Hematopoietic multipotent progenitor cell treated with erythropoietin and hydrocortisone succinate and interleukin-3 and kit ligand, for 6 days (in vitro differentiated cells): ENCODE measurements at places on chromosomes 12 and 14.

- DNase-seq = no peak
Measured at GRCh38 chr12:114769634-114770033, 85.7 kb upstream of the TBX3 start.

- no peak for DNase-seq
Measured at GRCh38 chr12:71804505-71804904, 35.1 kb upstream of the TBC1D15 start.

DNA sequence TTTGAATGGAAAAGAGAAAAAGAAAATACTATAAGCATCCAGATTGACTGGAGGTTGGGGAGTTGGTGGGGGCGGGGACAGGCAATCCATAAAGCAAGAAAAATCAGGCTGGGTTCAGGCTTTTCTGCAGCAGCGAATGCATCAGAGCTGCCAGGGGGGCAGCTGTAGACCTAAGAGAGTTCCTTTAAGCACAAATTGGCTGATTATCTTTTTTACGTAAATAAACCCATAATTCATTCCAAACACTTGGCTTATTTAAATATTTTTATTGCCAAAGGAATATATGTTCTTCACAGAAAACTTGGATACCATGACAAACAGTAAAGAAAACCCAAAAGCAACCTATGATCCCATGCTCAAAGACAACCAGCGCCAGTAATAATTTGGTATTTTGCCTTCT lies 10.2 kb downstream of the BDKRB2 start:
- DNase-seq = no peak

DNA sequence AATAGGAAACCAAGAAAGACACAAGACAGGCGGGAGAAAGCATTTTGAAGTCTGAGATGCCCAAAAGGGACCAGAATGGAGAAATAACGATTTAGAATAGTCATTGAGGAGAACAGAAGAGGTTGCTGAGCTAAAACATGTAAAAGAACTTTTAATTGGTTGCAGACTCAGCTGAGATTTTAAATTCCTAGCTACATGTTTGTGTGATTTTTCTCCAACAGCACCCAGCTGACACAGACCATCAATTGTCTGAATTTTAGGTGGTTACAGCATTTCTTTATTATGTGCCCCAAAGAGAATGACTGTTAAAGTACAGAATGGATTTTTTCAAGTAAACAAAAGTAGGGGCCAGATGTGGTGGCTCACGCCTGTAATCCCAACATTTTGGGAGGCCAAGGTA lies 50.3 kb downstream of the BAZ1A start:
- DNase-seq = no peak

GRCh38 chr12:111992464-111992863 lies 20.5 kb downstream of the TMEM116 start:
- DNase-seq = no peak

GRCh38 chr12:76470028-76470939 lies 89.3 kb downstream of the OSBPL8 start:
- DNase-seq = peak; percentile 82

DNA sequence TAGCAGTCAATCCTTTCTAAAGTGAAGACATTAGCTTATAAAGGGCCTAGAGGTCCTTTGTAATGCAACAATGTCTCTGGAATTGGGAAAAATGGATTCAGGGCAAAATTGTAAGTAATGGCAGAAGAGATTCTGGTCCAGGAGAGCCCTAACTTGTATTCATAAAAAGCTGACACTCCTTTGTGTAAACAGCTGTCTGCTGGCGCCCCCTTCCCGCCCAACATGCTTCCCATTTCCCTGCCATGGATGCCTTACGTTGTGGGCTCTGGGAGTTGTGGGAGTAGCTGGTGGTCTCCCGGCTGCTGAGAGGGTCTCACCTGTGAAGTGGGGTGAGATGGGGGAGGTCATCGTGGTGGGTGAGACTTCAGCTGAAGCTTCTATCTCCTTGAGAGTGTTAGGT lies 2.3 kb downstream of the ACRBP start:
- DNase-seq = no peak

- no peak for DNase-seq
Measured at GRCh38 chr12:67649261-67649569, 670 bp downstream of the DYRK2 start.

GRCh38 chr14:44530475-44530874 lies 23.4 kb upstream of the FSCB start:
- no peak for DNase-seq

- no peak for DNase-seq
Measured at GRCh38 chr12:5899675-5900074, 45.4 kb downstream of the ANO2 start.

DNA sequence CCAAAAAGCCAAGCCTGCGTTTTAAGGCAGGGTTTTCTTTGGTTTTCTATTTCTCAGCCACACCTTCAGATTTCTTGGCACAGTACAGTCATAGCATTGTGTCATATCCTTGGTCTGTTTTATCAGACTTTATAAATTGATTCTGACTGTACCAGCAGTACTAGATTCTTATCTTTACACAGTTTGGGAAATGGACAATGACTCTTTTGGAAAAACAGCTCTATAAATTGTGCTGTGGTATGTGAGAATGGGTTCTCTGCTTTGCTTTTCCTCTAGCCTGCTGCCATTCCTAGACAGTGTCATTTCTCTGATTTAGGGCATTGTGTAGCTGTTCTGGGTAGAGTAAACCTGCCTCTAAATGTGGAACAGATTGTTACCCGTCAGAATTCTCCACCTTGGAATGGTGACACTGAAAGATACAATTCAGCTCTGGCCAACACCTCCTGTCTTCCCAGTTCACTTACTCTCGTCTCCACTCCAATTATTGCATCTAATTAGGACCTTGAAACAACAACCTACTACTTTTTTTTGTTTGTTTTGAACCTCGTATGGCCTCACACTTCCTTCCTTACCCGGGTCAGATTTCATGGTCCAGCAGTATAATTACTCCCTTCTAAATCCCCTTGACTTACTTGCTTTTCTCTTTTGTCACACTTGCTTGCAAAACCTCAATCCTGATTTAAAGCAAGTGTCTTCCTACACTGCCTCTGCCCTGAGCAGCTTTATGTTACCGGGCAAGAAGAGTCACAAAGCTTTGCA lies 226.3 kb downstream of the ERC1 start:
- no peak for DNase-seq

DNA sequence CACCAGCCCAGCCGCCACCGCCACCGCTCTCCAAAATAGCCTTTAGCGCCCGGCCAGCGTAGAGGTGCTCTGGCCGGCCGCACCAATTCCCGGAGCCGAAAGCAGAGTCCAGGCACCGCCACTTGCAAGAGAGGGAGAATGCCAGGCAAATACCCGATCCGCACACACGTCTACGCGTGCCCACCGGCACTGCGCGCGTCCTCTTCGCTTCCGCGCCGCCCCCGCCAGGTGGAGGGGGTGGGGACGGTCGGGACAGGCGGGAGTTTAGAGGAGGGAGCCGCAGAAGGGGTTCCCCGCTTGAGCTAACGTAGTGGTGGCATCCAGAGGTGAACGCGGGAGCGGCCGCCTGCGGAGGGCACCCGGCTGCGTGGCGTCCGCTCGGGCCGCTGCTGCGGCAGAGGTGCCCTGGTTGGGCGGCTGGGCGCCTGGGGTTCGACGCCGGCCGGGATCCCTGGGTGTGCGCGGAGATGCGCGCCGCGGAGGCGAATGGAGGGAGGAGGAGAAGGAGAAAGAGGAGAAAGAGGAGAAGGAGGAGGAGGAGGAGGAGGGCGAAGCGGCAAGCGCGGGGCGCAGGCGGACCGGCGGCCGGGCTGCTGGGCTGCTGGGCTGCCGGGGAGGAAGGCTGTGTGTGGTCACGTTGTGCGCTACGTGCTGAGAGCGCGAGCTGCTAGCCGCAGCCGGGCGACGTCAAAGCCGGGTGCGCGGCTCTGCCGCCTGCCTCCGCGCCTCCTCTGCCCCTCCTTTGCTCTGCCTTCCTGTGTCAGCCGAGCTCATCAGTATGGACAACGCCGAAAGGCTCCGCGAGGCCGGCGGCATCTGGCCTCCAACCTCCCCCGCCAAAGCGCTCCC lies at the start of gene MDGA2:
Gene MDGA2 (minus strand): TSS at position 140 of the 849 bp plus-strand sequence.
- peak; percentile 13 for DNase-seq

DNA sequence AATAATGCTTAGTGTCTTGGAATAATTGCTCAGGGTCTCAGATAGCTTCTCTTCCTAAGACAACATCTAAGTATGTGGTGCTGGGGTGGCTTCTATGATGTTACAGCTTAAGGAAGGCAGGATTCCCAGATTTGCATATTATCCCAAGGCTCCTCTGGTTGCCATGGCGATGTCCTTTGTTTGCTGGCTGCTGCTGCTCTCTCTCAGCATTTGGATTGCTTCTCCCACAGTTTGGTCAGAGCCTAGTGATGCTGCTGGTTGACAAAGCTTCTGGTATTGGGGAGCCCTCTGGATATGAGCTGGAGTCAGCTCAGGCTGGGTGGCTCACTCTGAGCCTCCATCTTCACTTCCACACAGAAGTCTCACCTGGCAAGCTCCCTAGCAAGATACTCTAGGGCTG lies 56.4 kb upstream of the FBXO33 start:
- DNase-seq = no peak

- DNase-seq = no peak
Measured at GRCh38 chr12:2172491-2173214, 119.9 kb downstream of the CACNA1C start.

DNA sequence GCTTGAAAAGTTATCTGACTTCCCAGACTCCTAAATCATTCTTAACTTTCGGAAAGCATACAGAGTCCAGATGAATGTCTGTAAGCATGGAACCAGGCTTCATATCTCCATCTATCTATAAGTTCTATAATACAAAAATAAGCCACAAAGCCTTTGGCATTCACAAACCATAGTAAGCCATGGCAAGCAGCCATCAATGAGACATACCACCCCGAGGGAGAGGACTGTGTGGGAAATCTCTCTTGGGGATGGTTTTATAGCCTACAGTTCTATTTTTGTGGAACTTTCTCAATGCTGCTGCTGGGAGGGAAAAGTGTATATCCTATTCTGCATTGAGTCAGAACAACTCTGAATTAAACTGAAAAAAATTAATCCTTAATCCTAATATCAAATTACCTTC lies 20.4 kb downstream of the EGLN3 start:
- DNase-seq = no peak

DNA sequence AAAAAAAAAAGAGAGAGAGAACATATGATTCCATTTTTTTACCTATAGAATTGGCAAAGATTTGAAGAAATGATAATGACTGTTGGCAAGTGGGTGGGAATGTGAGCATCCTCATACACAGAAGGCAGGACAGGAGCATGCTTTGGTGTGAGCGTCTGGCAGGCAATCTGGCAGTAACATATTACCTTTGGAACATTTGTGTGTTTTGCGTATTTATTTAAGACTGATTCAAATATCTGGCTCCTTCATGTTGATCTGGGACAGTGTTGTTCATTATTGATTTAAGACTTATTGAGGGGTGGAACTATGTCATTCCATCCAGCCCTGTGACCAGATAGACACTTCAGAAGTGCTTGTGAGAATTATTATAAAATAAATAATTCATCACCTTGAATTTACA lies 53.1 kb downstream of the PPP1R36 start:
- no peak for DNase-seq

DNA sequence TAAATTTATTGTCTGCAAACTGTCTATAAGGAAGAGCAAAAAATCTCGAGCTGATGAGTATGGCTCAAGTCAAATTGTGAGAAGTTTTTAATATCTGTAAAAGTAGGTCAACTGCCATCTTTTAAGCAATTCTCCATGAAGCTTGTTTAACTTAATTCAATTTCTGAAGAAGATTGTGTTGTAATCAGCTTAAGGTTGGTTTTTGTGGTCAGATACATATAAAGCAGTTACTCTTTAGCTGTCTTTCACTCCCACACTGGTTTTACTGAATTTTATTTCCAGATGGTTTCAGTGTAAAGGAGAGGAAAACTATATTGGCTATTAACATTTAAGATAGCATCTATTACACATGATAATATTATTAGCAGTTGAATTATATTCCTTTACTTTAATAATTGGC lies 1165.1 kb downstream of the SLC16A7 start:
- DNase-seq = peak; percentile 10

DNA sequence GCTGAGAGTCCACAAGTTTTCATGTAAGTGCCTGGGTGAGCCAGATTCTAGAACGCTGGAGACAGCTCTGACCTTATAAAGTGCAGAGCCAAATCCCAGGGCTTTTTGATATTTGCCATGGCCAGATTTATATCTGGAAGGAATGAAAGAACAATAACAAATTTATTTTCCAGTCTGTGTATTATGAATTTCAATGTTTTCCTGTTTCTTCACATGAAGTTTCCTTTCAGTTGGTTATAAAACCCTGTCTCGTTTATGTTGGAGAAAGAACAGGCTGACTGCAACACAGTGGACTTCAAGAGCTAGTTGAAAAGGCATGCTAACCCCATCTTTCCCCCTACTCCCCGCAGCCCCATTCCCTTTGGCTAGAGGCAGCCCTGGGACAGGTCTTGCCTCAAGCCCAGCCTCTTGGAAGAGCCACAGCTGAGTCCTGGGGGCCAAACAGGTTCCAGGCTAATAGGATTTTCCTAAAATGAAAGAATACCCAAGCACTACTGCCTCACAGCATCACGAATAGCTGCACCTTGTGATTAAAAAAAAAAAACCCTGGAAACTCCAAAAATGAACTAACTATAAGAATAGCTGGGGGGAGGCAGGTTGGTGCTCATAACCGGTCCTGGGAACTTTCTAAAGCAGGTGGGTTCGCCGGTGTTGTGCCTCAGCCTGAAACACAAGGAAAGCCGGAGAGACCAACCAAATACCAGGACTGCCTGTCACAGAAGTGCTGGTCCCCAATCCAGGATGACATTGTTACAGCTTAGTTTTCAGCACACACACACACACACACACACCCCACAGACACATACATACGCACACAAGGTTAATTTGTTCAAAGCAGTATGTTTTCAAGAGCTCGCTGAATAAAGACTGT lies 1.5 kb downstream of the FBLN5 start:
- no peak for DNase-seq

GRCh38 chr14:93943052-93943451 lies 15.9 kb downstream of the FAM181A start:
- no peak for DNase-seq

DNA sequence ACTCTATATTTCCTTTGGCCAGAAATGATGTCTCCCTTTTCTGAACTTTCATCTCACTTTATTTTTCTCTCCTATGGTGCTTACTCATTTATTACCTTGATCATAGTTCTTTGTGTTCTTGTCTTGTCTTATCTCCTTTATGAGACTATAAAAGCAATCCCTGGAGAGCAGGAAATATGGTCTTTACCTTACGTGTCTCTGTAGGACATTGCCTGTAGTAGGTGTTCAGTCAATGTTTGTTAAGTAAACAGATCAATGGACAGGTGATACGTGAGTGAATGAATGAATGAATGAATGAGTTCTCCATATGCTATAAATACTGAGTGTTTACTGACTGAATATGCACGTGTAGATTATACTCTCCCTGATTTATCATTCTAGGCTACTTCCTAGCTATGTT lies 193.7 kb upstream of the HMGA2 start:
- DNase-seq = no peak

- DNase-seq = no peak
Measured at GRCh38 chr12:111129149-111129767, 208.9 kb upstream of the MYL2 start.

- no peak for DNase-seq
Measured at GRCh38 chr14:103949131-103949790, 6.9 kb upstream of the RD3L start.

GRCh38 chr12:74770552-74770951 lies 232.9 kb downstream of the ATXN7L3B start:
- no peak for DNase-seq
